ENCODE measurements at places on chromosomes 1 and 21. TPM values are rescaled to one million over a fixed set of nuclear protein-coding genes. Genes with fewer than 3 reads are reported as not detected.

The CCNL2 gene
- 245 TPM for total RNA-seq

The RHBDL2 gene
- 0.25 TPM for total RNA-seq

The CCDC27 gene
- total RNA-seq, result not detected

DNA sequence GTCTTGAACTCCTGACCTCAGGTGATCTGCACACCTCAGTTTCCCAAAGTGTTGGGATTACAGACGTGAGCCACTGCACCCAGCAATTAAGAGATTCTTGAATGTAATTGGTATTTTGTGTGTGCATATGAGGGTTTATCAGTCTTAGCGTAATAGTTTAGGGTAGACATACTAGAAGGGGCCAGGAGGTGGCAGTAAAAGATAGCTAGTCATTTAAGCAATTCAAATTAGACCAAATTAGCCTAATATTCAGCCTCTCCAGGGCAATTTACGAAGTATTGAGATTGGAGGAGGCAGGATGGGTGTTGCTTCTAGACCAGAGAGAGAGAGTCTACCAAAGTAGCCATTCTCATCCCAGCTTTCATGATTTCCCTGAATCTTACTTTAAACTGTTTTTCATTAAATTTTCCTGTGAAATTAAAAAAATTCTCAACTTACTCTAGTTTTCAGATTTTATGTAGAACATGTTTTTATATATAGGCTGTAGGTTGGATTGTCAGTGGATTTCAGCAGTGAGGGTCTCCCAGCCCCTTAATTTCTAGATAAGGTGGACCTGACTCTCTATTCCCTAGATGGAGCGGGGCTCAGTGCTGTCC lies 119.7 kb downstream of the HHAT start:
- H3K4me3 ChIP-seq, result no peak overlapping the region
- H3K27ac ChIP-seq, result no peak overlapping the region
- H3K36me3 ChIP-seq, result no peaks in the 10 kb centered on the region
- DNase-seq, result no peak

The MARK1 gene
- total RNA-seq, result 2.8 TPM

- DNase-seq, result no peak
- H3K4me3 ChIP-seq, result no peak overlapping the region
- H3K4me1 ChIP-seq, result no peaks in the 10 kb centered on the region
- no peaks in the 10 kb centered on the region for H3K27me3 ChIP-seq
Observed at GRCh38 chr1:119918301-119918700, 22.0 kb upstream of the ADAM30 start.

The BARHL2 gene
- total RNA-seq, result not detected

GRCh38 chr1:56526571-56527174 lies 52.7 kb downstream of the PLPP3 start:
- no peaks in the 10 kb centered on the region for H3K27me3 ChIP-seq
- H3K27ac ChIP-seq, result no peak overlapping the region
- peaks cover 37% of the 10 kb centered on the region for H3K4me1 ChIP-seq
- no peaks in the 10 kb centered on the region for H3K36me3 ChIP-seq

The OR2L2 gene
- total RNA-seq, result 0.17 TPM

The DCAF6 gene
- 44.4 TPM for total RNA-seq

DNA sequence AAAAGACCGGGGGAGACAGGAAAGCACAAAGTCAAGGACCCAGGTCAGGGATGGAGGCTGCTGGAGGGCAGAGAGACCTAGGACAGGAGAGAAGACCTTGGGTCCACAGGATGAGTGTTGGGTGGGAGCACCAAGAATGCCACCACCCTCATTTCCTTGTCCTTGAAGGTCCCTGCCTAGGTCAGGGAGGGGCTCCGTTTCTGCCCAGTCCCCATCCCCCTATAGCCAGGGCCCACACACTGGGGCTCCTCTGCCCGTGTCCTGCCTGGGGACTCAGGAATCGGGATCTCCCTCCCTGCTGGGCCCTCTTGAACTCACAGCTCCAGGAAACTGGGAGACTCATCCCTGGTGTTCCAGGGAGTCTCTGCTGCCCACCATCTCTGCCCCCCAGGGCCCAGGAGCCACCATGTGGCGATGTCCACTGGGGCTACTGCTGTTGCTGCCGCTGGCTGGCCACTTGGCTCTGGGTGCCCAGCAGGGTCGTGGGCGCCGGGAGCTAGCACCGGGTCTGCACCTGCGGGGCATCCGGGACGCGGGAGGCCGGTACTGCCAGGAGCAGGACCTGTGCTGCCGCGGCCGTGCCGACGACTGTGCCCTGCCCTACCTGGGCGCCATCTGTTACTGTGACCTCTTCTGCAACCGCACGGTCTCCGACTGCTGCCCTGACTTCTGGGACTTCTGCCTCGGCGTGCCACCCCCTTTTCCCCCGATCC lies 584 bp downstream of the TINAGL1 start:
- H3K27me3 ChIP-seq, result no peaks in the 10 kb centered on the region
- no peak for DNase-seq
- peak overlapping the region; percentile 76 for H3K27ac ChIP-seq
- peak overlapping the region; percentile 52 for H3K4me3 ChIP-seq

The OLIG2 gene
- total RNA-seq, result not detected

The ARL8A gene
- total RNA-seq, result 82.1 TPM

DNA sequence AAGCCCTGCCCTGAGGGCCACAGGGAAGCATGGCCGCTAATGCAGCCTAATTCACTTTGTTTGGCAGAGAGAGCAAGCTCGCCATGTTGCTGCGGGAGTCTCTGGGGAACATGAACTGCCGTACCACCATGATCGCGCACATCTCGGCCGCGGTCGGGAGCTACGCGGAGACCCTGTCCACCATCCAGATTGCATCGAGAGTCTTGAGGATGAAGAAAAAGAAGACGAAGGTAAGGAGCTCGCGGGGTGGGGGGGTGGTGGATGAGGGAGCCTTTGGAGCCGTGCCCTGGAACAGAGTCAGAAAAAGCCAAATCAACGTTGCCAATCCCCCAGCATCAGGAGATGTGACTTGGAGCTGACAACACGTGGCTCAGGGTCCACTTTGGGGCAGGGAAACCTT lies 529.4 kb downstream of the KIF26B start:
- DNase-seq, result no peak
- H3K27ac ChIP-seq, result no peak overlapping the region
- H3K27me3 ChIP-seq, result no peaks in the 10 kb centered on the region
- no peaks in the 10 kb centered on the region for H3K4me1 ChIP-seq
- no peak overlapping the region for H3K4me3 ChIP-seq

DNA sequence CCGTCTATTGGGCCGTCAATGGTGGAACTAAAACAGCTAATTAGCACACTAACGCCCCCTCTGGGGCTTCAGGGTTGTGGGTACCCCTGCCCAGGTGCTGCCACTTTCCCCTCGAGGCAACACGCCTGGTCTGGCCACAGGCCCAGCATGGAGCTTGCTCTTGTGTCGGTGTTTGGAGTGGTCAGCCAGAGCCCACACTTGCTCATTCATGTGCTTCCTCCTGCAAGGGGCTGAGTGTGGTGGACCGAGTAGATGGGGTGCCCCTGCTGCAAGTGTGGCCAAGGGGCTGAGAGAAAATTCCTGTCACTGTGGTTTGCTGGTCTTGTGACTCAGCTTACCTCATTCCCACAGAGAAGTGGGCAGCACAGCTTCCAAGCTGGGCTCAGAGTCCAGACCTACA lies 25.7 kb downstream of the HTR6 start:
- H3K36me3 ChIP-seq, result no peaks in the 10 kb centered on the region
- no peak overlapping the region for H3K4me3 ChIP-seq
- DNase-seq, result no peak
- H3K27ac ChIP-seq, result no peak overlapping the region

GRCh38 chr21:33089395-33090119 lies 19.6 kb downstream of the OLIG1 start:
- no peaks in the 10 kb centered on the region for H3K36me3 ChIP-seq
- no peaks in the 10 kb centered on the region for H3K27me3 ChIP-seq
- H3K4me1 ChIP-seq, result no peaks in the 10 kb centered on the region
- no peak overlapping the region for H3K27ac ChIP-seq

DNA sequence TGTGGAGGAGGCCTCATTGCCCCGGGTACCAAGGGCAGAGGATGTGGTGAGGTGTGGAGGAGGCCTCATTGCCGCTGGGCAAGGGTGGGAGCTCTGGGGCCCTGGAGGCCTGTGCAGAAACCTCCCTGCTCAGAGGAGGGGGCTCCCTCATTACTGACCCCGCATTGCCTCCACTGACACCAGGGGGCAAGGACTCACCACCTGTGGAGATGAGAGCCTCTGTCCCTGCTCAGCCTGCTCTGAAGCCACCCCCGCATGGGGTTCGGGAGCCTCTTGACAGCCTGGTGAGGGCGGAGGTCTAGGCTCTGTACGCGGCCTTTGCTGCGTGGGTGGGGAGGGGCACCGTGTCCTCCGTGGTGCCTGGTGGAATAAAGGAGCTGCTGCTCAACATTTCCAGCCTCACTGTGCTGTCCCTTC lies 95.0 kb upstream of the COL6A1 start:
- H3K27ac ChIP-seq, result no peak overlapping the region
- H3K4me3 ChIP-seq, result no peak overlapping the region
- H3K4me1 ChIP-seq, result no peaks in the 10 kb centered on the region
- H3K36me3 ChIP-seq, result no peaks in the 10 kb centered on the region

DNA sequence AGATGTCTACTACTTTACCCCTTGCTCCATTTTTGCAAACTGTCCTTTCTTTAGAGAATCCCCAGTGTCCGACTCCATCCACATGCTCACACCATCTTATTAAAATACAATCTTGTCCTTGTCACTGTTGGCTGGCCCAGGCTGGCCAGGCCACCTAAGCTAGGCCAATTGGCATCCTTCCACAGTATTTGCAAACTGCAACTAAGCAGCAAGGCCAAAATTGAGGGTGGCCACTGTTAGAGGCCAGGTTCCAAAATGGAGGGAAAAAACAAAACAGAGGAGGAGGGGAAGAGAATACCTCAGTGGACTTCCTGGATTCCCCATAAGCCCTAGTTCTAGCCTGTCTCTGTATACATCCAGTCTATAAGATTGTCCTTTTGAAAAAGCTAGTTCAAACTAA lies 4.3 kb downstream of the FAM89A start:
- H3K36me3 ChIP-seq, result no peaks in the 10 kb centered on the region
- no peak overlapping the region for H3K4me3 ChIP-seq
- H3K4me1 ChIP-seq, result peaks cover 8% of the 10 kb centered on the region
- DNase-seq, result no peak
- no peak overlapping the region for H3K27ac ChIP-seq

- no peak overlapping the region for H3K27ac ChIP-seq
- H3K4me3 ChIP-seq, result no peak overlapping the region
- DNase-seq, result no peak
- H3K4me1 ChIP-seq, result peaks cover 24% of the 10 kb centered on the region
- no peaks in the 10 kb centered on the region for H3K27me3 ChIP-seq
- H3K36me3 ChIP-seq, result no peaks in the 10 kb centered on the region
Observed at GRCh38 chr1:4796161-4797015, 142.0 kb downstream of the AJAP1 start.

DNA sequence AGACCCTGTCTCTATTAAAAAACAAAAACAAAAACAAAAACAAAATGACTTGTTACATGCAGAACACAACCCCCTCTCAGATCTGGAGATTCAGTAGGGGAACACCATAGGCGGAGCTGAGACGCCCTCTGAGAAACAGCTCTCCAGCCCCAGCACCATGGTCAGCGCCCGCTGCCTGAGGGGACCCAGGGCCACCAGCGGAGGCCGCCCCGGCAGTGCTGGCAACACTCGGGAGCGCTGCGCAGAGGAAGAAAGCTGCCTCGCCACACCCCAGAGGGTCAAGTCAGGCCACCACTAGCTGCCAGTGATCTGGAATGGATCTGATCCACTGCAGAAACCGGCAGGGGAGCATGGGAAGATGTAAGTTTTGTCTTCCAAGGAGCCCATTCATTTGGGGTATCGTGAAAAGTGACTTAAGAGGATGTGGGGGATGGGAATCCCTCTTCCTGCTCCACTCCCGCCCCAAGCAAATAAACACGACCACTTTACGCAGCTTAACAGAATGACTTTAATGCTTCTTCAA lies 3.1 kb downstream of the ACTA1 start:
- DNase-seq, result no peak
- no peaks in the 10 kb centered on the region for H3K36me3 ChIP-seq

- no peak for DNase-seq
- H3K4me1 ChIP-seq, result no peaks in the 10 kb centered on the region
- H3K4me3 ChIP-seq, result no peak overlapping the region
- no peak overlapping the region for H3K27ac ChIP-seq
- H3K27me3 ChIP-seq, result no peaks in the 10 kb centered on the region
Observed at GRCh38 chr1:220249522-220249921, 22.7 kb downstream of the RAB3GAP2 start.

DNA sequence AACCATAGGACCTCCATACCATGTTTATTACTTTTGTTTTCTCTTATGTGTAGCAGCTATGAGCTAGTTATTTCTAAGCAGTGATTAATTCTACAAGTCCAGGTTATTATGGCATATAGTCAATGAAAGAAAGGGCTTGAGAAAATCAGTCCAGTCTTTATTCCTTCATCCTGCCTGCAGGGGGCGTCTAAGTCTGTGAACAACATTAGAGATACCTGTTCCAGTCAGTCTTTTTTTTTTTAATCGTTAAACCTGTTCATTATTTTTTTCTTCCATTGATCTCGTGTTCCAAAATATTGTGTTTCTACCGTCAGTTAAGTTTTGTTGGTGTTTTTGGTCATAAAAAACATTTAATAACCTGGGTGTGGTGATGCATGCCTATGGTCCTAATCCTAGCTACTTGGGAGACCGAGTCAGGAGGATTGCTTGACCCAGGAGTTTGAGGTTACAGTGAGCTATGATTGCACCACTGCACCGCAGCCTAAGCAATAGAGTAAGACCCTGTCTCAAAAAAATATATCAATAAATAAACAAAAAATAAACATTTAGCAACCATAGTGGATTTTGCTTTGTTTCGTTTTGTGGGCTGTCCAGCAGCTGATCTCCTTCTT lies 29.4 kb upstream of the CD2 start:
- no peaks in the 10 kb centered on the region for H3K4me1 ChIP-seq
- H3K27ac ChIP-seq, result no peak overlapping the region
- no peaks in the 10 kb centered on the region for H3K27me3 ChIP-seq

The PHC2 gene
- 64.3 TPM for total RNA-seq

DNA sequence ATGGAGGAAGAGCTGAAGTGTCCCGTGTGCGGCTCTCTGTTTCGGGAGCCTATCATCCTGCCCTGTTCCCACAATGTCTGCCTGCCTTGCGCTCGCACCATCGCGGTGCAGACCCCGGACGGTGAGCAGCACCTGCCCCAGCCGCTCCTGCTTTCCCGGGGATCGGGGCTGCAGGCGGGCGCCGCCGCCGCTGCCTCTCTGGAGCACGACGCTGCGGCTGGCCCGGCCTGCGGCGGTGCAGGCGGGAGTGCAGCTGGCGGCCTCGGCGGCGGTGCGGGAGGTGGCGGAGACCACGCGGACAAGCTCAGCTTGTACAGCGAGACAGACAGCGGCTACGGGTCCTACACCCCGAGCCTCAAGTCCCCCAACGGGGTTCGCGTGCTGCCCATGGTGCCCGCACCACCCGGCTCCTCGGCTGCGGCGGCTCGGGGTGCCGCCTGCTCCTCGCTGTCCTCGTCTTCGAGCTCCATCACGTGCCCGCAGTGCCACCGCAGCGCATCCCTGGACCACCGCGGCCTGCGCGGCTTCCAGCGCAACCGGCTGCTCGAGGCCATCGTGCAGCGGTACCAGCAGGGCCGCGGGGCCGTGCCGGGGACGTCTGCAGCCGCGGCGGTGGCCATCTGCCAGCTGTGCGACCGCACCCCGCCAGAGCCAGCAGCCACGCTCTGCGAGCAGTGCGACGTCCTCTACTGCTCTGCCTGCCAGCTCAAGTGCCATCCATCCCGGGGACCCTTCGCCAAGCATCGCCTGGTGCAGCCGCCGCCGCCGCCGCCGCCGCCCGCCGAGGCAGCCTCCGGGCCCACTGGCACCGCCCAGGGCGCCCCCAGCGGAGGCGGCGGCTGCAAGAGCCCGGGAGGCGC lies 1.3 kb downstream of the TRIM67 start:
- H3K36me3 ChIP-seq, result no peaks in the 10 kb centered on the region
- H3K27ac ChIP-seq, result no peak overlapping the region
- no peaks in the 10 kb centered on the region for H3K27me3 ChIP-seq
- DNase-seq, result no peak
- no peak overlapping the region for H3K4me3 ChIP-seq

The SPATA6 gene
- total RNA-seq, result 48.3 TPM

The TSSK3 gene
- total RNA-seq, result 12.4 TPM

The FAM163A gene
- not detected for total RNA-seq

The EPS15 gene
- total RNA-seq, result 68.4 TPM

All from ovary (tissue), 10 donors.